ENCODE measurements at places on chromosomes 6 and 20.

DNA sequence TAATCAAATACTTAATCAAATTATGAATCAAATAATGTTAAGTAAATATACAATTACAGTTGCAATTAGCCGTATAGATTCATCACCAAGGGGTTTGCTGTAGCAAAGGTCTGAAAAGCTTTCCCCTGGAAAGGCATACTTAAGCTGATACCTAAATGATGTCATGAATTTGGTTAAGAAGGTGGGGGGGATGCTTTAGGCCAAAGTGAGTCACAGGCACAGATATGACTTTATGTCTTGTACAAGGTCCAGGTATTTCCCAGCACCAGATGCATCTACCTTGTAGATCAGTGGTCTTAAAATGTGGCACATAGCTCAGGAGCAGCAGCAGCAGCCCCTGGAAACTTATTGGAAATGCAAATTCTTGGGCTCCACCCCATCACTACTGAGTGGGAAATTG is 557.3 kb upstream of the CDH4 start:
- no peak for DNase-seq

DNA sequence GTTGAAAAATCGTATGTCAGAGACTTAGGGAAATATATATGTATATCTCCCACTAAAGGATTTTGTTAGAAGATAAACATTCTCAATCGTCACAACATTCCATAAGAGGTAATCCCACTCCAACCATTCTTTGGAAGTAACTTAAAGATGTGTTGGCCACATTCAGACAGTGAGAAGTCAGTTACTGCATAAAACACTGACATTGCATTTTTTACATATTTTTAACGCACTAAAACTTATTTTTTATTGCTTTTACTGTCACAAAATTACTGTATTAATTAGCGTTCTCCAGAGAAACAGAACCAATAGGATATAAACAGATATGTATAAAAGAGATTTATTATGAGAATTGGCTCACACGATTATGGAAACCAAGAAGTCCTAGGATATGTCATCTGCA is 74.3 kb upstream of the VGLL2 start:
- DNase-seq, result no peak

DNA sequence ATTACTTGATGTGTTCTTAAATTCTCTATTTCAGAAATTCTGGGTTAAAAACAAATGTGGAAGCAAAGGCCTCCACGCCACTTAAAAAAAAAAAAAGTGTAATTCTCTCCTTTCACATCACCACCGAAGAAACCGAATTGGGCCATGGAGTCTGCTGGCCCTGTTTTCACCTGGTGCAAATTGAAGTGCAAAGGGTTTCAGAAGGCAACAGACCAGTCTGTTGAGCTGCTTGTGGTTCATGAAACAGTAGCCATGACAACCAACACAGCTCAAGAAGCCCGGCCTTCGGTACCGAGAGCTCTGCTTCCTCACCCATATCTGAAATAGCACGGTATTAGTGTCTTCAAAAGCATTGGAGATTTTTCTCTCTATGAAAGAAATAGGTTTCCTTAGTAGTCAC is 63.1 kb downstream of the GMPR start:
- no peak for DNase-seq

DNA sequence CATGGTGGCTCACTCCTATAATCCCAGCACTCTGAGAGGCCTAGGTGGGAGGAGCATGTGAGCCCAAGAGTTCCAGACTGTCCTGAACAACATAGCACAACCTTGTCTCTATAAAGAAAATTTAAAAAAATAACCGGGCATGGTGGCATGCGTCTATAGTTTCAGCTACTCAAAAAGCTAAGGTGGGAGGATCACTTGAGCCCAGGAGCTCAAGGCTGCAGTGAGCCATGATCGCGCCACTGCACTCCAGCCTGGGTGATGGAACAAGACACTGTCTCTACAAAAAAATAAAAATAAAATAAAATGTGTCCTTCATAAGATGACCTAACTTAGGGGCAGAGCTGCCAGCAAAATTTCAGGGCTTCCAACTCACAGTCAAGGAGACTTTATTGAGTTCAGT is 12.6 kb downstream of the ID4 start:
- no peak for DNase-seq

GRCh38 chr6:37130704-37131103 is 39.2 kb upstream of the PIM1 start:
- DNase-seq, result no peak

DNA sequence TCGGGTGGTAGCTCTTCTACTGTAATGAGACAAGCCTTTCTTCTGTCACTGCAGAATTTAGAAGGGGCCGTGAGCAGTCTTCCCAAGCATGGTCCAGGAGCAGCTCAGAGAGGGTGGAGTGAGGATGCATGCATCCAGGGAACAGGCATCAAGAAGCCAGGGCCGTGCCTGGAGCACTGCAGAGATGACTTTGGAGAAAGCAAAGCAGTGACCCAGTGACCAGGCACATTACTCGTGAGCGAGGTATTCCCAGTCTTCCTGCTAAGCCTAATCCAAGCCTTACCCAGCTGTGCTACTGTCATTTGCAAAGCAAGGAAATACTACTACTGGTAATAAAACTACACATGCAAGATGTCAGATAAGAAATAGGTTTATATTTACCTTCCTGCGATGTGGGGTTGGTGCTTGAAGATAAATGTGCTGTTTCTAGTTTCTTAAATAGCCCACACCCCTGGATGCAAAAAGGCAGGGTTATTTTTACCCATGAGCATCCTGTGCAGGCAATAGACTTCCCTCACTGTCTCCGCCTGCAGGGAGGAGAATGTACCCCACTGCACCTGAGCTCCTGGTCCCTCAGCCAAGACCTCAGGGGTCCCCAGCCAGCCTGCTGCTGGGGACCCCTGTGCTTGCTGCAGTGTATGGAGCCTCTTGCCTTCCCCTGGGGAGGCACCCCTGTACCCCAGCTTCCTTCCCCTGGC is 62.9 kb downstream of the SSR1 start:
- DNase-seq, result no peak

DNA sequence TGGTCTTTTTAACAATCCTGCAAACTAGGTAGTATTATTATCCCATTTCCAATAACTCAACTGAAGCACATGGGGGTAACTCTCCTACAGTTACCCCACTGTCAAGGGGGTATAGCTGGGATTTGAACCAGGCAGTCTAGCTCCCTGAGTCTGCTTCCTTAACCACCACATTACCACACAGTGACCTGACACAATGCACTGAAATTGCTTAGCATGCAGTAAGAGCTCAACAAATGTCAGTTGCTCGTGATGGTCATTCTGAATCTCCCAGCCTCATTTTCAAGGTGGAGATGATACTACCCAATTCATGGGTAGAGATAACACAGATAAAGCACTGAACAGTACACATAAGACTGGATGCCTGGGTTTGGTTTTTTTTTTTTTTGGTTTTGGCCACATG is 193.2 kb upstream of the MYLIP start:
- DNase-seq, result no peak
